ENCODE measurements at places on chromosomes 6 and 20. TPM values are rescaled to one million over a fixed set of nuclear protein-coding genes. Genes with fewer than 3 reads are reported as not detected.

PLN gene
- total RNA-seq, result 0.46 TPM

MYLK2 gene
- 1.6 TPM for total RNA-seq

GABRR1 gene
- 0.46 TPM for total RNA-seq

CAP2 gene
- 21.2 TPM for total RNA-seq

TUBB1 gene
- 0.92 TPM for total RNA-seq

TCP1 gene
- total RNA-seq, result 227 TPM

SMLR1 gene
- total RNA-seq, result not detected

All from diencephalon (tissue), 1 donor.